ENCODE measurements at places on chromosomes 11 and 22.

GRCh38 chr11:103534959-103535358 is 425.7 kb downstream of the DYNC2H1 start:
- no peak for DNase-seq

DNA sequence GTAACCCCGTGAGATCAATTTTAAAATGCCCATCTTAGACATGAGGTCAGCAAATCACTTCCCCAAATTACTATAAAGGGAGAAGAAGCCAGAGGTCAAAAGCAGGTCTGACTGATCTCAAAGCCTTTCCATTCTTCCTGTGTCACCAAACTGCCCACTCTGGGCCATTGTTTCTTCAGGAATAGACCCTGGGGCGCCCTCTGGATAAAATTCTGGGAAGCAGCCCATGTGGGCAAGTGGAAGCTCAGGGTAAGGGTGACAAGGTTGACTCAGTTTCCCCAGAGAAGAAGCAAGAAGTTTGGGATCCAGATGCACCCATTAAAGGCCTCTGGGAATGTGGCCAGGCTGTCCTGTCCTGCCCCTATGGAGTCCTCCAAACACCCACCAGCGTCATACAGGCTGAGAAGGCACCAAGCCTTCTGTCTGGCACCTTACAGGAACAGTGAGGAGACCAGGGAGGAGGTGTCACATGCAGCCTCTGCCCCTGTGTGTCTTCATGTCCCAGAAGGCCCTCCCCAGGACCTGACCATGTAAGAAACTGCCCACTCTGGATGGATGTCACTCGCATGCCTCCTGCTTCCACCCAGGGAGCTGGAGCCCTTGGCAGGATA is 50.1 kb downstream of the CHST1 start:
- no peak for DNase-seq

GRCh38 chr11:45885274-45885920 is at the start of gene MAPK8IP1:
Gene MAPK8IP1 (plus strand): TSS chr11:45885651. CDS start chr11:45885821, 170 bp downstream.
- no peak for DNase-seq

DNA sequence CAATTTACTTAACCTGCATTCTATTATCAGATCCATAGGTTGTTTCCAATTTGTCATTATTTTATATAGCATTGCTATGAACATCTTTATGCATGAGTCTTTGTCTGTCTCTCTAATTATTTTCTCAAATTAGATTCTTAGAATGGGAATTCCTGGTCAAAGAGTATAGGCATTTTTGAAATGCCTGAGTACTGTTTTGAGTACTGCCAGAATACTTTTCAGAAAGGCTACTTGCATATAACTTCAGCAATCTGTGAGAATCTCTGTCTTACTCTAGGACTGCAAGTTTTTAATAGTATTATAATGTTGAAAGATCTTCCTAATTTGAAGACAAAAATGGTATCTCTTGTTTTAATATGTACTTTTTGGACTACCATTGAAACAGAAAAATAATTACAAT is 56.6 kb downstream of the KCNC1 start:
- DNase-seq: no peak

- DNase-seq: no peak
Measured at GRCh38 chr11:9664276-9665171, 647 bp downstream of the SWAP70 start.

DNA sequence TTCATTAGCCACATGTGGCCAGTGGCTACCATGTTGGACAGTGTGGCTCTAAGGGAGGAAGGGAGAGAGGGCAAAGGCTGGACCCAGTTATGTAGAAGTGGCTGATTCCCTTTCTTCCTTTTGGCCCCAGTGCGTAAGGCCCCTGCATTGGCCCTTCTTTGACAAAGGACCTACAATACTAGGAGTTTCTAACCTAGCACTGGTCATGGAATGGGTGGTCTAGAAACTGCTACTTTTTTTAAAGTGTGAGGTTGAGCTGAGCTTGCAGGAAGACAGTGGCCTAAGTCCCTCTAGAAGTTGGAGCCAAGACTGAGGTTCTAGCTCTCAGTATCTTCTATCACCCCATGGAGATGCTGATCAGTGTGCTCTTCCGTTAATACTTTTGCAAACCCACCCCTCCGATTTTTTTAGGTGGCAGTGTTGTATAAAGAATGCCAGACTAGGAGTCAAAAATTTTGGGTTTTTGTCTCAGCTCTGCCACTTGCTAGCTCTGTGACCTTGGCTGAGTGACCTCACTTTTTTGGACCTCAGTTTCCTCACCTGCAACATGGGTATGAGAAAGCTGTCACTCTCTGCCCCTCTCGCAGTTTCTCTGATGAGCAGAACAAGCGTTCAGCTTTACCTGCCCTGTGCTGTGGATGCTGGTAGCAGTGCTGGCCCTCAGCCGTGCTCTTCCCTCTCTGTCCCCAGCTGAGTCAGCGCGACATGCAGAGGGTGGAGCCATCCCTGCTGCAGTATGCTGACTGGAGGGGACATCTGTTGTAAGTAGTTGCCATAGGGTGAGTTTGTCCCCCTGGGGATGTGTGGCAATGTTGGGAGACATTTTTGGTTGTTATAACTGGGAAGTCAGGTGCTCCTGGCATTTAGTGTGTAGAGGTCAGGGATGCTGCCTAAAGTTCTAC is 6.9 kb downstream of the ACCS start:
- DNase-seq: no peak

DNA sequence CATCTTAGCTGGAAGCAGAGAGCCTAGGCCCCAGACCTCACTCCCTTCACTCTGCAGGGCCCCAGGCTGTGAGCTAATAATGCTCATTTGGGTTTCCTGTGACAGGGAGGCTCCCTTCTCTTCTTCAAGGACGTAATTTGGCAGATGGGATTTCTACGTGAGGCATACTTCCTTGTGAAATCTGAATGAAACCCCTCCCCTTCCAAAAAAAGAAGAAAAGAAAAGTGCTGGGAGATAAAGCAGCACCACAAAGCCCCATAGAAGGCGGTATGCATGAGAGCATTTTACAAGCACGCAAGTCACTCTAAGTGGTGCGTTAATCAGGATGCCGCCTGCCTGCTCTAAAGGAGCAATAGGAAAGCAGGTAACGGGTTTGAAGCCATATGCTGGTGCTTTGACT is 5.7 kb downstream of the P2RX3 start:
- DNase-seq: no peak

- no peak for DNase-seq
Measured at GRCh38 chr22:10778296-10778814, 4749.6 kb upstream of the OR11H1 start.

GRCh38 chr11:114275280-114275679 is 20.9 kb upstream of the NNMT start:
- DNase-seq: no peak

DNA sequence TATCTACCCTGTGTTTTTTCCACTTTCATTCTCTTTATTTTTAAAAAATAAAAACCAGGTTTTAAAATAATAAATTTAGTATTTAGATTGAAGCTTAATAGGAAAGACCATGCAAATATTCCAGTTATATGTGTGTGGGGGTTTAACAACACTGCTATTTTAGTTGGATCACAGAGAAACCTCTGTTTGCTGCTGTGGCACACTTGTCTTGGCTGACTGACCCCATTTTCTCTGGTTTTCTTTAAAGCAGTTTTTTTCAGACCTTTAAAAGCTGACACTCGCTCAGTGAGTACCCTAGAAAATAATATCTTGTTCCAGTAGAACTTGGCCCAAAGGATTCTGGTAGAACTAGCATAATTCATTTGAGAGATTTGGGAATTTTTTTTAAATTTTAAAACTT is 31.6 kb downstream of the ACER3 start:
- DNase-seq: no peak

DNA sequence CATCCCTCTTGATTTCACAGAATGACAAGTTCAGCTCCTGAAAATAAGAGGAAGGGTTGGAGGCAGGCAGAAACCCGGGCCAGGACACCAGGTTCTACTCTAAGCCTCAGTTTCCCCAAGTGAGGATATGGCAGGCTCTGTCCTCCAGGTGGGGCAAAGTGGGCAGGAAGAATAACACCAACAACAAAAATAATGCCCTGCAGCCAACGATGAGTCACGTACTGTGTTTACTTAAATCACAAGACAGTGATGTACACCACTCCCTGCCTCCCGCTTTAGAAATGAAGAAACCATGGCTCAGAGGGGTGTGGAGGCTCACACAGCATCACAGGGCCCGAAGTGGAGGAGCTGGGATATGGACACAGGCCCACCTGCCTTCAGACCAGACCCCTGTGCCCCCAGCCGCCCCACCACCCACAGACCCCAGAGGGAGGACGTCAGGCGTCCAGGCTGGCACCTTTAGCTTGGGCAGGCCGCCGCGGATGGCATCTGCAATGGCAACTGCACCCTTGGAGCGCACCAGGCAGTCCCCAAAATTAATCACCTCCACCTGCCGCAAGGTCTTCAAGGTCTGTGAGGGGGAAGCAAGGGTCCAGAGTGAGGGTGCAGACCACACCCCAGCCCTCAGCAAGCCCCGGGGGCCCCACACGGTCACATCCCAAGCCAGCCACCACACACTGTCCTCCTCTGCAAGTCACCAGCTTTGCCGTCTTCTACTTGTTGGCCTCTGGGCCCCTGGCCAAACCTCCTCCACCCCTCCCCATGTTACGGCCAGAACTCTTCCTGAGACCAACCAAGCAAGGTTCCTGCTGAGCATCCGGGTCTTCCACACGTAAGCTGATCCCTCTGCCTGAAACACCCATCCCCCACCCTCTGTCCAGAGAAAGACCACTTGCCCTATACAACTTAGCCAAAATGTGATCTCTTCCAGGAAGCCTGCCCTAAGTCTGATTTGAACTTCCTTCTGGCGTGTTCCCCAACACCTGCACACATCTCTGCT is 15.8 kb upstream of the CHADL start:
- DNase-seq: no peak

DNA sequence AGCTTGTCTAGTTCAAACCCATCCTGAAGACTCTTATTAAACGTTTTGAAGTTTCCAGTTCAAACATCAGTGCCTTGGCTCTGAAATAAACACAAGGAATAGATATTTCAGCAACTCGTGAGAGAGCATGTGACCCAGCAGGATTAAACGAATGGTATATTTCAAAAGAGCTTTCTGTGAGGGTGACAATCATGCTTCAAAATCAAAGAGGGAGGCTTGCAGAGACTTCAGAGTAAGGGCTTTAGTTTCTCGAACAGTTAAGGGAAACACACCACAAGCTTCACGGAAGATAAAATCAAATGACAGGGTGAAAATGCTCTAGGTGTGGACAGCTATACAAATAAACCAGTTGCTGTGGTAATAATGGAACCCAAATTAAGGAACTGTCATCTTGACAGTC is 1.4 kb downstream of the HPS4 start:
- no peak for DNase-seq

DNA sequence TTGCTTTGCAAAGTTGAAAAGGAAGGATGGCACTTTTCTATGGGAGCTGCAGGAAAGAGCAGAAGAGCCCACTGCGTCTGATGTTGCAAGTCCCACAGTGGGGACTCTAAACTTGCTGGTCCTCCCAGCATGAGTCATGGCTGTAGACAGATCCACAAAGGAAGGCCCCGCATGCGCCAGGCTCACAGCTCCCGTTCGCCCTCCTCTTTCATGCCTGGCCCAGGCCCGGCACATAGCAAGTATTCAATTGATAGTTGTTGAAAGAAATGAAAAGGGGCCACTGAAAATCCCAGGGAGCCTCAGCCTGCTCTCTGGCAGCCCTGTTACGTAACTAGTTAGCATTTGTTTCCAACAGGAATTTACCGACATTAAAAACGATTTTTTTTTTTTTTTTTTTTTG is 18.9 kb downstream of the AP1B1 start:
- no peak for DNase-seq

- no peak for DNase-seq
Measured at GRCh38 chr11:64549969-64550368, 41.1 kb upstream of the SLC22A12 start.

DNA sequence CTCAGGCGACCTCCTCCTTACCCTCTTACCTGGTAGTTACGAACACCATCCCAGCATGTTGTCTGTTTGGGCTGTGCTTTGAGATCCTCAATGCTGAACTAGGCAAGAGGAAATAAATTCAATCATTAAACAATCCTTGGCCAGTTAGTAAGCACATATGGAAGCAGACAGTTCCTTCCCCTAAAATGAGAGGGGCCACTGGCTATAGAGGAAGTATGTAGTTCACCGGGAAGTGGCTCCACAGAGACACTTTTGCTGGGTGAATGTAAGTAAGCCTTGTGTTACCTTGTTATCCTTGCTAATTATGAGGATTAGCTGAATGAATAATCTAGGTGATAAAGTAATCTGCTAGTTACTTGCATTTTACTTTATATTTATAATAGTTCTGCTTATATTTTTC is 2.9 kb downstream of the THYN1 start:
- no peak for DNase-seq

- no peak for DNase-seq
Measured at GRCh38 chr11:112627588-112628045, 333.6 kb upstream of the NCAM1 start.

DNA sequence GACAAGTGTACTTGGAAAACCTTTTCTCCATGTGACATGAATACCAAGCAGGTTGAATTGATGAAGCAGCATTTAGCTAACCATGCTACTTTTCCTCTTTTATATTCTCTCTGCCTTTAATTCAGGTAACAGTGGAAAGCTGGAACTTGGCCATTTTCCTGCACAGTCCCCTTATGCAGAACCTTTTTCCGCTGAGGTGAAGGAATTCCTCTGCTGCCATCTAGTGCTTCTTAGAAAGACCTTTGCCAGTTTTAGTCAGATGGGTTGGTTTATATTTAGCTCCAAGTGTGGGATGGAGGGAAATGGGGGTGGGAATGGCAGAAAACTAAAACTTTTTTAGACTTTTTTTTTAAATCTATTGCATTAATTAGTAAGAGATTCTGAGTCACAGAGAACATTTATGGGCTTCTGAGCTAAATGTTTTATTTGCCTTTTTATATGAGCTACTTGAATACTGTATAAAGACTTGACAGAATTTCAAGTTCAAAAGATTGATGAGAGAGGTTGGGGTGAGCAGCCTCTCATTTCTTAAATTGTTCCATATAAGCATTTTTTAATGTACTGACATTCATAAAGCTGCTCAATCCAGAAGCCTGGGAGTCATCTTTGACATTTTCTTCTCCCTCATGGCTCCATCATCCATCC is 153.9 kb upstream of the ZC3H12C start:
- no peak for DNase-seq

- DNase-seq: no peak
Measured at GRCh38 chr11:693887-694562, 997 bp downstream of the DEAF1 start.

DNA sequence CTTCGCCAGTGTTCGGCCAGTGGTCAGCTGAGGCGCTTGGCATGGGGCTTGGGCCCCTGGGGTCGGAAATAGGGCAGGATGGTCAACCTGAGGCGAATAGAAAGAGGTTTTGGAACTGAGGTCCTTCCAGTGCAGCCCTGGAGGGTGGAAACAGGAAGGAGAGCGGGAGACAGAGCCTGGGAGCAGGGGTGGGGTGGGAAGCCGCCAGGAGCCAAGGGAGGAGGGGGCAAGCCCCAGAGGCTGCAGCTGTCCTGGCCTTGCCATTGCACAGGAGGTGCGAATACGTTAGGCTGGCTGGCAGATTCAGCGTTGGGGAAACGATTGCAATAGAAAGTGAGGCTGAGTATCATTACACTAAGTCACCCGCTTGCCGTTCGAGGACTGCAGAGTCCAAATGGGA is 13.9 kb upstream of the KCTD17 start:
- no peak for DNase-seq

DNA sequence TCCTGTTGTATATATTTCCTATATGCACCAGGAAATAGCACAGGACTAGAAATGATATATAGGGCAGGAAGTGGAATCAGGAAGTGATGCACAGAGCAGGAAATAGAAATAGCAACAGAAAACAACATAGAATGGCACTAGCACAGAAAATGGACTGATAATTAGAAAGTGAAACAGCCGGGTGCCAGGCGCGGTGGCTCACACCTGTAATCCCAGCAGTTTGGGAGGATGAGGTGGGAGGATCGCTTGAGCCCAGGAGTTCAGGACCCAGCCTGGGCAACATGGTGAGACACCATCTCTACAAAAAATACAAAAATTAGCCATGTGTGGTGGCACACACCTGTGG is 10.0 kb upstream of the RELT start:
- DNase-seq: no peak

- DNase-seq: no peak
Measured at GRCh38 chr11:66176650-66177049, 91.8 kb upstream of the RAB1B start.

Data from stimulated activated CD4-positive, alpha-beta T cell treated with anti-CD3 and anti-CD28 coated beads, Interleukin-15, amount 100 ng/mL, for 48 hours (primary cell).